Spinal cord (tissue), 10 donors: ENCODE measurements at places on chromosomes 16 and 17.

DNA sequence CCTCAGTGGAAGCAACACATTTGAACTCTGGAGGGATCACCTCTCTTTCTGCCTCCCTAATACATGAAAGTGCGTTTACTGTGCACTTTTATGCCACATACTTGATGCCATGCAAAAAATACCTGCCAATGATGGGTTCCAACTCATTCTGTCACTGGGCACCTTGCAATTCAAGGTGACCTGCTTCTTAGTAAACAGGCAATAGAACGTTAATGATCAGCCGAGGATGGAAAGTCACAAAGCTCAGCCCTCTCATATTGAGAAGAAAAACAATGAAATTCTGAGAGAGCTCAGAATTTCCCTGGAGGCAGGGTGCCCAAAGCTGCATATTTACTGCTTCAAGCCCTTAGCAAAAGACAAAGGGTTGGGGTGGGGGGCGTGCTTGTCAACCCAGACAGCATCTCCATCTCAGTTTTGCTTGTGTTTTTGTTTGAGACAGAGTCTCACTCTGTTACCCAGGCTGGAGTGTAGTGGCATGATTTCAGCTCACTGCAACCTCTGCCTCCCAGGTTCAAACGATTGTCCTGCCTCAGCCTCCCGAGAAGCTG, 23.2 kb downstream of the LITAF start:
- H3K4me1 ChIP-seq: peaks cover 35% of the 10 kb centered on the region
- H3K4me3 ChIP-seq: no peak overlapping the region
- H3K27me3 ChIP-seq: no peaks in the 10 kb centered on the region
- H3K27ac ChIP-seq: peak overlapping the region; percentile 47
- DNase-seq: no peak
- no peaks in the 10 kb centered on the region for H3K36me3 ChIP-seq

GRCh38 chr16:49698931-49699840, 156.7 kb downstream of the ZNF423 start:
- no peaks in the 10 kb centered on the region for H3K36me3 ChIP-seq
- no peaks in the 10 kb centered on the region for H3K27me3 ChIP-seq
- H3K27ac ChIP-seq: peak overlapping the region; percentile 78
- H3K4me3 ChIP-seq: no peak overlapping the region

GRCh38 chr17:60647705-60648104, 29.9 kb upstream of the BCAS3 start:
- H3K27me3 ChIP-seq: no peaks in the 10 kb centered on the region
- no peaks in the 10 kb centered on the region for H3K4me1 ChIP-seq
- no peak overlapping the region for H3K27ac ChIP-seq
- DNase-seq: no peak
- peaks cover 11% of the 10 kb centered on the region for H3K36me3 ChIP-seq

DNA sequence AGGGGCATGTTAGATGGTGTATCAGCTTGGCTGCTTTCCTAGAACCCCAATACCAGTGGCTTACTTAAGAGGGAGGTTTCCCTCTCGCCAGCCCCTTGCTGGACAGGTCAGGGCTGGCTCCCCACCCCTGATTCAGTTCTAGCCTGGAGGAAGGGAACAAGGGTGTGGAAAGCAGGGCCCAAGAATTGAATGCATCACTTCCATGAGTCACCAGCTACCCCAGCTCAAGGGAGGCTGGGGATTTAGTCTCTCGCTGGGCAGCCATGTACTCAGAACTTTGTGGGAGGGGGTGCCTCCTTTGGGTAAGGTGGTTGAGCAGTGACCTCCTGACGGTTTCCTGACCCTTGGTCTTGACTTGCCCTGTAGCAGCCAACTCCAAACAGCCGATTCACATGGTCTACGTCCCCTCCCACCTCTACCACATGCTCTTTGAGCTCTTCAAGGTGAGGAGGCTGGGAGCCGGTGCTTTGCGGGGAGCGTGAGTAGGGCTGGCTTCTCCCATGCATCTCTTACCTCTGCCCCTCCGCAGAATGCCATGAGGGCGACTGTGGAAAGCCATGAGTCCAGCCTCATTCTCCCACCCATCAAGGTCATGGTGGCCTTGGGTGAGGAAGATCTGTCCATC, 12.8 kb downstream of the PDK2 start:
- H3K4me3 ChIP-seq: no peak overlapping the region
- peaks cover 16% of the 10 kb centered on the region for H3K4me1 ChIP-seq
- no peaks in the 10 kb centered on the region for H3K27me3 ChIP-seq
- H3K36me3 ChIP-seq: peaks cover 85% of the 10 kb centered on the region
- no peak for DNase-seq

DNA sequence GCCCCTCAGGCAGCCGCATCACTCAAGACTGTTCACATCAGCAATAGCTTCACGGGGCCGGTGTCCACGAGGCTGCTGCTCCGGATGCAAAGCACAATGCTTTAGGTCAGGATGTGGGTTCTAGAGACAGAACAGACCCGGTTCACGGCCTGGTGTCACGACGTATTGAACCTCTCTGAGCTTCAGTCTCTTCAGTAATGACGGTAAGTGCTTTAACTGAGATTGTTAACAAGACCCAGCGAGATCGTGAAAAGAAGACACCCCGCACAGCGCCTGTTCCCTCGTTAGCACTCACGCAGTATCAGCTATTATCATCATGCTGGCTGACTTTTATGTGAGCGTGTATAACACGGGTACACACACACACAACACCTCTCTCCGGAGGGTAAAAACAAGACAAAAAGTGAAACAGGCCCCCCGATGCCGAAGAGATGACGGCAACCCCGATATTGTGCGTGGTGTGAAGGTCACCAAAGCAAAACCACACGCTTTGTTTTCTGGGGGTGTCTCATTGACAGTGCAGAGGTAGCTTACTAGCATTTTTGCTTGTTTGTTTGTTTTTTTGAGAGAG, 21.4 kb upstream of the ABR start:
- no peak for DNase-seq
- H3K27me3 ChIP-seq: no peaks in the 10 kb centered on the region
- H3K4me1 ChIP-seq: peaks cover 32% of the 10 kb centered on the region
- H3K27ac ChIP-seq: no peak overlapping the region

DNA sequence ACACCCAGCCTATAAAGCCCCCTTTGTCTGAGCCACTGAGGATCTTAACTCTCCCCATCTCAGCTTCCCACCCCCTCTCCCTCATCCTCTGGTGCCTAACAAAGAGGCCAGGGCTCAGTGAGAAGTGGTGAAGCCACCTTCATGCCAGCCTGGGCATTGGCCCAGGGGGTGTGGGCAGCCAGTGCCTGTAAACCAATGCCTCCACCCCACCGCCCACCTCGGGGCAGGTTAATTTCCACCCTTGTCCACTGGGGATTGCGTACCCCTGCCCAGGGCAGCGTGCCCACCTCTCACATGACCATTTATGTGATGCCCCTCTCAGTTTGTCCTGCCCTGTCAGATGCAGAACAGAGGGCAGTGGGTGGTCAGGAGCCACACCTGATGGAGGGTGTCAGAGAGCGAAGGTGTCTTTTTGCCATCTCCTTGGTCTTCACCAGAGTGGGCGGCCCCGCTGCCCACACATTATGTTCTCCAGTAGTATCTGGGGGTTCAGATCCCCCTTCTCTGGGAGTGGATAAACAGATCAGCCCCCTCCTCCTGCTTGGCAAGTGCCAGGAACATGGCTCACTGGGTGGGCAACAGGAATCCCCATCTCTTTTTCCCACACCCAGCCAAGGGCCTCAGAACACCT, 10.1 kb upstream of the ARHGAP23 start:
- peaks cover 86% of the 10 kb centered on the region for H3K4me1 ChIP-seq
- H3K4me3 ChIP-seq: peak overlapping the region; percentile 35
- H3K27ac ChIP-seq: peak overlapping the region; percentile 73
- DNase-seq: no peak
- no peaks in the 10 kb centered on the region for H3K36me3 ChIP-seq
- no peaks in the 10 kb centered on the region for H3K27me3 ChIP-seq

DNA sequence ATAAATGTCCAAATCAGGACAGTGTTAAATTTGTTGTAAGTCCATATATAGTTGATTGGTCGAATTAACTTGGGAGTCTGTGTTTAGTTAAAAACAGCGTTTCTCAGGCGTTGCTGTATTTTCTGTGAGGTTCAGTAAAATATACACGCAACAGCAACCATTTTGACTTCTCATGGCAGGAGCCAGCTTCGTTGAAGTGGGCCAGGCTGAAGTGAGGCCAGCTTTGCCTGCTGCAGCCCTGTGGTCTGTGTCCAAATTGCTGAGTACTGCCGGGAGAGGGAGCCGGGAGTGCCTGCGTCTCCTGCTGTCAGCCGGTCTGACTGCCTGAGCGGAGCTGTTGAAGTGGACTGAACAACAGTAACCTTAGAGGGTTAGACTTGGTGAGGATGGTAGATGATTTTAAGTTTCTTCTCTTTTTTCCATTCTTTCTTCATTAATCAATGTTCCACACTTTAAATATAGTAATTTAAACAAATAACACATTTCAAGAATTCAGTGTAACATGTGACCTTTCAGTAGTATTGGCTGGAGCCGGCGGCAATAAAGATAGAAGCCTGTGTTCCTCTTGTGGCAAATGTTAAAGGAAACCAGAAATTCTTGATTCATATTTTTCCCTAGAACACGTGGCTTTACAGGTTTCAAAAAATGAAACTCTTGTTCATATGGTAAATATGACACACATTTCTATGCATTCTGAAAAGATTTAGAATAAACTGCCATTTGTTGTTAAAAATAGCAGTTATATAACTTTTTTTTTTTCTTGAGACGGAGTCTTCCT, 37.0 kb upstream of the ZNF750 start:
- peaks cover 47% of the 10 kb centered on the region for H3K36me3 ChIP-seq
- no peak overlapping the region for H3K27ac ChIP-seq
- H3K4me1 ChIP-seq: peaks cover 22% of the 10 kb centered on the region
- H3K27me3 ChIP-seq: no peaks in the 10 kb centered on the region

- H3K4me1 ChIP-seq: no peaks in the 10 kb centered on the region
- no peaks in the 10 kb centered on the region for H3K36me3 ChIP-seq
- DNase-seq: no peak
These were observed 267.1 kb downstream of the PHKB start for GRCh38 chr16:47728205-47728604.

DNA sequence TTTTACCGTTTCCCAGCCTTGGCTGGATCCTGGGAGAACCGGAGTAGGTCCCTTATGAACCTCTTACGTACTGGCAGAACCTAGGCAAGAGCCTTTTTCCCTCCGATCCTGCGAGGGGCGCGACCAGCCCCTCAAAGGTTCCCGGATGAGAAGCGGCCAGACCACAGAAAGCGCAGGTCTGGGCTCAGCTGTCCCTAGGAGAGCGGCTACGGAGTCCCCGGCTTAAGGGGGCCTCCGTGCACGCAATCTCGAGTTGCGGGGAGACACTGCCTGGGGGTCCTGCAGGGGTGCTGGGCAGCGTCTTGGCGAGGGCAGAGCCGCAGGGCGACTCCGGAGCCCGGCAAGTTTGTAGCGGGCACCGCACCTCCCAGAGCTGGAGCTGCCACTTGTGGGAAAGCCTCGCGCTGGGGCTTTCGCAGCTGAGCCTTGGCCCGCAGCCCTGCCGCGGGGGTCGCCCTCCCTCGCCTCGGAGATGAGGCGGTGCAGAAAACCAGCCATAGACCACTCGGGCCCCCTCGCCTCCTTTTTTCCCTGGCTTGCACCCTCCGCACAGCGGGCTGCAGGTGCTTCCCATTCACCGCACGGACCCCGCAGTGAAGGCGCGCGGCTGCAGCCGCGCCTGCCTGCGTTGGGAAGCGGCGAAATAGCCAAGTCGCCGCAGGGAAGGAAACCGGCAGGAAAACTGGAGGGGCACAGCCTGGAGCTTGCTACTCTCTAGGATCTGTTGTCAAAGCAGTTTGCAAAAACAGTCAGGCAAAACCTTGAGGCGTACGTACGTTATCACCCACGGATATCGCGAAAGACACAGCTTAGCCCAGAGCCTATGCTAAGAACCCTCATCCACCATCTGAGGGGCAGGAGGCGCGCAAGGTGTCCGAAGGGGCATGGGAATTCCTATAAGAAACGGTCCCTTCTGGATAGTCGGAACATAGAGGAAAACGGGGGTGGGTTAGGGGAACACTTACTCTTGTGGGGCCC, 834 bp downstream of the CDH8 start:
- H3K36me3 ChIP-seq: no peaks in the 10 kb centered on the region
- H3K4me3 ChIP-seq: peak overlapping the region; percentile 67
- H3K27me3 ChIP-seq: peaks cover 41% of the 10 kb centered on the region
- H3K27ac ChIP-seq: peak overlapping the region; percentile 55
- DNase-seq: peak; percentile 54

- H3K4me1 ChIP-seq: peaks cover 19% of the 10 kb centered on the region
- H3K27ac ChIP-seq: no peak overlapping the region
- DNase-seq: no peak
- peaks cover 2% of the 10 kb centered on the region for H3K27me3 ChIP-seq
These were observed 7.1 kb downstream of the MRPL28 start for GRCh38 chr16:363110-363765.

GRCh38 chr17:223723-224471, 42.4 kb upstream of the DOC2B start:
- H3K27me3 ChIP-seq: no peaks in the 10 kb centered on the region
- no peak for DNase-seq
- no peak overlapping the region for H3K27ac ChIP-seq
- H3K4me1 ChIP-seq: peaks cover 38% of the 10 kb centered on the region
- H3K4me3 ChIP-seq: no peak overlapping the region

- DNase-seq: no peak
- no peak overlapping the region for H3K4me3 ChIP-seq
- H3K27me3 ChIP-seq: no peaks in the 10 kb centered on the region
- H3K27ac ChIP-seq: no peak overlapping the region
- H3K4me1 ChIP-seq: no peaks in the 10 kb centered on the region
These were observed 72.1 kb downstream of the PDPK1 start for GRCh38 chr16:2609827-2610470.

- no peak for DNase-seq
- no peaks in the 10 kb centered on the region for H3K36me3 ChIP-seq
- peaks cover 36% of the 10 kb centered on the region for H3K4me1 ChIP-seq
- H3K4me3 ChIP-seq: no peak overlapping the region
- no peak overlapping the region for H3K27ac ChIP-seq
These were observed 55.8 kb downstream of the ZFHX3 start for GRCh38 chr16:72992142-72992601.

DNA sequence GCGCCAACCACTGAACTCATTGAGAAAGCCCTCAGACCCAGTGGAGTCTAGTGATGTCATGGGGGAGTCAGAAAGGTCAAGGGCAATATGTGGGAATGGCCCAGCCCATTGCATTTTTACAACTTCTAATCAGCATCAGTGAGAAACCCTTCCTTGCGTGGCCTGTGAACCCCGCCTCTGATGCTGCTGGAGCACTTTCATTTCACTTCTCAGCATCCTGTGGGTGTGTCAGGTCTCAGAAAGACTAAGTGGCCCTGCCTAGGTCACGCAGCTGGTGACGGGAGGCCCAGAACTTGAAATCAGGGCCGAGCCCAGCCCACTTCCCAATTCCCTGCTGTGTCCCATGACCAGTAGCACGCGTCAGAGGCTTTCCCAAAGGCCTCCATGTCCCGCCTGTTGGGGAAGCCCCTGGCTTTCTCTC, 6.1 kb downstream of the DNAI2 start:
- H3K36me3 ChIP-seq: no peaks in the 10 kb centered on the region
- H3K27me3 ChIP-seq: no peaks in the 10 kb centered on the region
- no peak overlapping the region for H3K27ac ChIP-seq
- no peak for DNase-seq

DNA sequence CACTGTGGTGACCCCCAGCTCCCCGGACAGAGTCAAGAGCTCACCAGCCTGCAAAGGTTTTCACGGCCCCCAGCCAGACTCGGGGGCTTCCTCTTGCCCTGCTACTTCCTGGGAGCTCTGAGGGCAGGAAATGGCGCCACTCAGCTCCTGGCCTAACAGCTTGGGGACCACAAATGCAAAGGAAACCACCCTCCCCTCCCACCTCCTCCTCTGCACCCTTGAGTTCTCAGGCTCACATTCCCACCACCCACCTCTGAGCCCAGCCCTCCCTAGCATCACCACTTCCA, 375 bp upstream of the SPN start:
- DNase-seq: no peak
- H3K27me3 ChIP-seq: no peaks in the 10 kb centered on the region
- no peak overlapping the region for H3K27ac ChIP-seq
- no peaks in the 10 kb centered on the region for H3K36me3 ChIP-seq
- peaks cover 28% of the 10 kb centered on the region for H3K4me1 ChIP-seq
